Stimulated activated CD8-positive, alpha-beta memory T cell treated with anti-CD3 and anti-CD28 coated beads, Interleukin-15, amount 100 ng/mL, for 4 hours (primary cell): ENCODE measurements at places on chromosomes 13 and 19.
A peak's percentile ranks its signal among the peaks of the same experiment; 100 is the strongest.

GRCh38 chr19:56111601-56112312 is 9.3 kb downstream of the ZNF787 start:
- peak; percentile 20 for DNase-seq

GRCh38 chr13:94305934-94306333 is 173.5 kb downstream of the DCT start:
- DNase-seq: no peak

GRCh38 chr19:44772959-44773358 is 4.7 kb upstream of the CBLC start:
- no peak for DNase-seq

- no peak for DNase-seq
These were observed 180.7 kb downstream of the STK24 start for GRCh38 chr13:98396071-98396710.

- DNase-seq: no peak
These were observed 216.7 kb downstream of the ATP8A2 start for GRCh38 chr13:25588336-25589060.

- DNase-seq: peak; percentile 54
These were observed 15.1 kb upstream of the CEACAM4 start for GRCh38 chr19:41641879-41642485.

GRCh38 chr19:5929179-5929578 is 15.1 kb downstream of the CAPS start:
- no peak for DNase-seq

GRCh38 chr19:45558399-45558878 is 26.2 kb downstream of the OPA3 start:
- peak; percentile 13 for DNase-seq

DNA sequence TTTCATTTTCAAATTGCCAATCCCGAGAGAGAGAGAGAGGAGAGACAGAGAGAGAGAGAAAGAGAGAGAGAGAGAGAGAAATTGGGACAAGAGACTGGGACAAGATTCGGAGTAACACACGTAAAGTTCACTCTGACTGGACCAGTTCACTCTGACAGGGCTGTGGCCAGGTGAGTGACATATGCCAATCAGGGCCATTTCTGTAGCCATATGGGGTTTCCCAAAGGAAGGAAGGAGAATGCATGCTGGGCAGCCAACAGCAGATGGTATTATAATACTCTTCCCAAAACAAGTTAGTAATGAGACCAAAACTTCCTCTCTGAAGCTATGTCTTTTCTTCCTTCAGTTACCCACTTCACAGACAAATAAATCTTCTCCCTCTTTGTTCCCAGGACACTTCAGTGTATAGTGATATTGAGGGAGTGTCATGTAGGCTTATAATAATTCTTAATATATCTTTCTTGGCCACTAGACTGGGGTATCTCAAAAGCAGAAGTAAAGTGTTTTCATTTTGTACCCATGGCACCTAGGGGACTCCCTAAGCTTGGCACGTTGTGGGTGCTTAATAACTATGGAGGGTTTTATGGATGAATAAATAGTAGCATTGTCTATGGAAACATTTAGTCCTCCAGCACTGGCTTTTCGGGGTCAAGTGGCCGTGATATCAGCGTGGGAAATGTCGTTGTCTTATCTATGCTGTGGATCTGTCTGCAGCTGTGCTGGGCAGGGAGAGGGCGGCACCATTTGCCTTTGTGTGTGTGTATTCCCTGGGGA is 51.6 kb downstream of the SERP2 start:
- no peak for DNase-seq

GRCh38 chr13:113155201-113155600 is 3.2 kb upstream of the PROZ start:
- DNase-seq: no peak

- no peak for DNase-seq
These were observed 248.3 kb upstream of the SLITRK1 start for GRCh38 chr13:84130495-84131114.

DNA sequence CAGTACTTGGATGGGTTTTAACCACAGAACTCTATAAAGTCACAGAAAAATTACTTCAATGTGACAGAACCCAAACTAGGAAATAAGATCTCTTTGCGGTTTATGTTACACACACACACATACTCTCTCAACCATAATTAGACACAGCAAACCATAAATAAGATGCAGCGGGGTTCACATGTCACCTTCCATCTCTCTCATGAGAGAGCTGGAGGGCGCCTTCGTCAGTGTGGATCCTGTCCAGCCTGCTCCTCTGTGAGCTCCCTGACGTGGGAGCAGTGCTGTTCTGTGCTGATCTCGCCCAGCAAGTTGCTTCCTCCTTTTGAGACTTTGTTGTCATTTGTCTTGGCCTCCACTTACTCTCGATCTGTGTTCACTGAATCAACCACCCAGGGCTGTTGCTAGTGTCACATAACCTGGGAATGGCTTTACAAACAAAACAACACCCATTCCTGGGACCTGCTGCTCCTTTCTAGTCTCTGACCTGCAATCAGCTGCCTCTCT is 204.9 kb upstream of the KL start:
- no peak for DNase-seq

GRCh38 chr13:68927387-68928026 is 1180.1 kb upstream of the ATXN8OS start:
- no peak for DNase-seq

- no peak for DNase-seq
These were observed 108.4 kb upstream of the CLDN10 start for GRCh38 chr13:95444006-95444730.

GRCh38 chr13:90177512-90177911 is 1170.0 kb upstream of the MIR17HG start:
- no peak for DNase-seq

GRCh38 chr19:4554717-4555116 is 4.8 kb downstream of the SEMA6B start:
- no peak for DNase-seq

- DNase-seq: no peak
These were observed 68.1 kb downstream of the ARHGEF7 start for GRCh38 chr13:111183087-111183645.

- DNase-seq: no peak
These were observed 24.5 kb downstream of the IPO5 start for GRCh38 chr13:97977982-97978381.

DNA sequence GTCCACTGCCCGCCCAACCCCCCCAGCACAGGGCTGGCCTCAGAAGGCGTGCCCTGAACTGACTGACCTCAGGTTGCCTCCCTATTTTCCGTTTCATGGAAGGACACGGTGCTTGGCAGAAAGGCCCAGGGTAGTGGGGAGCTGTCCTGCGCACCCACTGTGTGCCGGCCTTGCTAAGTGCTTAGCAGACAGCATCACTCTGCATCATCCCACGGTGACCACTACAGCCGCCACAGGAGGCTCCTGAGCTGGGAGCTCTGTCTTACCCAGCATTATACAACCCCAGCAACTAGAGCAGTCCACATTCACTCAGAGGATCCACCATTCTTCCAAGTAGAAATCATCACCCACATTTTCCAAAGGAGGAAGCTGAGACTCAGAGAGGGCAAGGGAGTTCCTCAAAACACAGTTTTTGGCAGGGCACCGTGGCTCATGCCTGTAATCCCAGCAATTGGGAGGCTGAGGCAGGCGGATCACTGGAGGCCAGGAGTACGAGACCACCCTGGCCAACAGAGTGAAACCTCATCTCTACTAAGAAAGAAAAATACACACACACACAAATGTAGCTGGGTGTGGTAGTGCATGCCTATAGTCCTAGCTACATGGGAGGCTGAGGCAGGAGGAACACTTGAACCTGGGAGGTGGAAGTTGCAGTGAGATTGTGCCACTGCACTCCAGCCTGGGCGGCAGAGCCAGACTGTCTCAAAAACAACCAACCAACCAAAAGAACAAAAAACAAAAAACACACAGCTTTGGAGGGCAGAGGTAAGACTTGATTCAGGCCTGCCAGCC is 1.6 kb downstream of the SBK2 start:
- DNase-seq: no peak

- no peak for DNase-seq
These were observed 418.0 kb downstream of the NDFIP2 start for GRCh38 chr13:79898996-79899395.

DNA sequence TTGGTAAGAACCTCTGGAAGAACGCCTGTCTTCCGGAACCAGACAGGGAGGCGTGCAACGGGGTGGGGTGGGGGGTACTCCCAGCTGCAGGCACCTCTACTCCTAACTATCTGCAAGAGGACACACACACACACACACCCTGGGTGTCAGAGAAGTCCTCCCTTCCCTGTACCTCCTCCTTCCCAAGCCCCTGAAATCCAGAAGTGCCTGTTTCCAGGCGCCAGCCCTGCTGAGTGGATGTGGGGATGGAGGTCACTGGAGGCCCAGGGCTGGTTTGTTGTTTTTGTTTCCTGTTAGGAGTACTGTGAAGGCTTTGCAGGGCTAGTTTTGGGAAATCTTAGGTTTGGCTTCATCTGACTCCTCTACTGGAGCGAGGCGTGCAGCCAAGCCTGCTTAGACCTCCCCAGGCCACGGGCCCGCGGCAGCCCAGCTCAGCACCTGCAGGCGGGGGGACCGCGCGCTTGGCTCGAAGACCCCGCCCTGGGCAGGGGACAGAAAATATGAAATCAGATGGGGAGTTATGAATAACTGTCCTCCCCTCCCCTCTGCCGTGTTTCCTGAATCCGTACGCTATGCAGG is 36.4 kb downstream of the SOX1 start:
- DNase-seq: no peak

DNA sequence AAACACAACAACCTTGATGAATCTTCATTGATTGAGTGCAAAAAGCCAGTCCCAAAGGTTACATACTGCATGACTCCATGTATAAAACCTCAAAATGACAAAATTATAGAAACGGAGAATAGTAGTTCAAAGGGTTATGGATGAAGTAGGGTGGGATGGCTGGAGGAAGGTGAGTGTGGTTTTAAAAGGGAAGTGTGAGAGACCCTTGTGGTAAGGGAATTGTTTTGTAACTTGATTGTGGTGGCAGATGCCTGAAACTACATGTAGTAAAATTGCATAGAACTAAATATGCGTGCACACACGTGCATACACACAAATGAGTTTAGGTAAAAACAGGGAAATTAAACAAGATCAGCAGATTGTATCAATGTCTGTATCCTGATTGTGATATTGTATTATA is 340.7 kb downstream of the MTUS2 start:
- DNase-seq: no peak

DNA sequence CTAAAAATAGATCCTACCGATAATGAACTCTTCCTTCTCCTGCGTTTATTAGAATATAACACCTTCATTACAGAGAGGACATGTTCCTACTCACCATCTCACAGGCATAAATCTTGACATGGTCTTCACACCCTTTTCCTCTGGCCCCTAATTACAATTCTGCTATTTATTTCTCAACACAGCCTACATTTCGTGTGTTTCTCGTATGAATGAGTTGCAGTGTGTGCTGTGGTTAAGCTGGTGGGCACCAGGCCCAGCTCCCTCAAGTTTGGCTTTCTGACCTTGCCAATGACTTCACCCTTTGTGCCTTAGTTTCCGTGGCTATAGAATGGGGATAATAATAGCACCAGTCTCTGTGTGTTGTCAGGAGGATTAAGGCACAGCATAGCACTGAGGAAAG is 12.3 kb upstream of the KATNAL1 start:
- DNase-seq: no peak

DNA sequence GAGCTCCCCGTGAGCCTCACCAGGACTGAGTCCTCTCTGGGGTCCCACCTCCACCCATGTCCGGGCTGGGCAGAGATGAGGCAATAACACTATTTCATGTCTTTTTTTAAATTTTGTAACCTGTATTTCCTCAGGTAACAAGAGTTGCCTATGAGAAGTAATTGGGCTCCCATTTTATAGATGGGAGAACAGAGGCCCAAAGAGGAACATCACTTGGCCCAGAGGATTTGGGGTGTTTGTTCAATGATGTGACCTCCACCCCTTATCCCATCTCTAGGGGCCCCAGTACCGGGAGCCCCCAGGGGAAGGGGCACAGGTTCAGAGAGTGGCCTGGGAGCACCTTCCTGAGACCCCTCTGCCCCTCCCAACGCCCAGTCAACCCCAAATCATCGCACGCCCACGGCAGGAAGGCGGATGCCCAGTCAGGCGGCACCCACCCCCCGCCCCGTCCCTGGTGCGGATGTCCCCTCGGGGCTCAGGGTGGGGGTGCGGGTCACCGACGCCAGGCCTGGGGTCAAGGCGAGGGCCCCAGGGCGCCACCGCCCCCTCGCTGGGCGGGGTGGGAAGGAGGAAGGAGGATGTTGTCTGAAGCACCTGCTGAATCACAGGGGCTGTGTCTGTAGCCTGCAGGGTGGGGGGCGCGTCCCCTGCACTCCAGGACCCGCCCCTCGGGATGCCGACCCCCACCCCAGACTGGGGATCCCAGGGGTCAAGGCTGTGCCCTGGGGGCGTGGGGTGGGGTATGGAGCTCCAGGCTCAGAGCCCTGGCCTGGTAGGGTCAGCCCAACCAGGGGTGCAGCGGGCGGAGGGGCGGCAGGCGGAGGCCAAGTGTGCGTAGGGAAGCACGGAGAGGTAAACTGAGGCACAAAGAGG is 9.0 kb upstream of the CIRBP start:
- no peak for DNase-seq

DNA sequence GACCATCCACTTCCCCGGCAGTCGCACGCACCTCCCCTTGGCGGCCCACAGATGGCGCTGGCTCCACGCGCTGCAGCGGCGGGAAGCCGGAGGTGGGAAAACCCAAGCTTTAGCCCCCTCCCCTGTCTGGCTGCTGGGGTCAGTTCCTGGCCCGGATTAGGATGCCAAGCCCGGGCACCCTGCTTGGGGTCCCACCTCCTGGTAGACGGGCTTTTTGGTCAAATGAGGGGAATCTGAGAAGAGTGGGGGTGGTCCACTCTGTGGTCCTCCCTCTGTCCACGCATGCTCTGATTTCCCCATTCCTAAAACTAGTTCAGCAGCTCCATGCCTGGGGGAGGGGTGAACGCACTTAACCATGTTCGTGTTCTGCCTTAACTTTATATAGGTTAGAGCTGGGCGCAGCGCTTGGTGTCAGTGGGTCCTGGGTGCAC is 8.1 kb upstream of the ADGRE2 start:
- no peak for DNase-seq

DNA sequence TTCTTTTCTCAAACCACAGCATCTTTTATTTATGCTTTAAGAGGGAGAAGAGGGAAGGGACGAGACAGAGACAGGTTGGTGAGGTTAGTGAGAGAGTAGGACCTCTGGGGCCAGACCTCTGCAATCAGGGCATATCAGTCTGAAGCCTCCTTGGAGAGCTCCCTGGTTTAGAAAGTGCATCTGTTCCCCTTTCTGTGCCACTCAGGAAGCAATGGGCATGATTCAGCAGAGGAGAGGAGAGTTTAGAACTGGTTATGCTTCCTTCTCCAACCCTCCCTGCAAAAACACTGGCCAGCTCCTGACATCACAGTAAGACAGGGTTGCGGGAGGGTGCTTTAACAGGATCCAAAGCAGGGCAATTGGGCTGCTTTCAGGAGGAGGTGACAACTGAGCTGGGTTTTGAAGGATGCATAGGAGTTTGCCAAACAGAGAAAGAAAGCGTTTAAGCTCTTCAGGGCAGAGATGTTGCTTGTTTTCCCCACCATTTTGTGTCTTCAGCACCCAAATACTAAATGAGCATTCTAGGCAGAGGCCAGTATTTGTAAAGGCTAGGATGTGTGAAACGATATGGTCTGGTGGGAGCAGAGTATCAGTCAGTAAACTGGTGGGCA is 33.1 kb downstream of the CERS4 start:
- DNase-seq: no peak

GRCh38 chr13:27280841-27281240 is 10.2 kb downstream of the RASL11A start:
- DNase-seq: no peak

GRCh38 chr19:23366437-23366836 is 28.8 kb downstream of the ZNF91 start:
- DNase-seq: no peak
